ENCODE measurements at places on chromosomes 12 and 14.

DNA sequence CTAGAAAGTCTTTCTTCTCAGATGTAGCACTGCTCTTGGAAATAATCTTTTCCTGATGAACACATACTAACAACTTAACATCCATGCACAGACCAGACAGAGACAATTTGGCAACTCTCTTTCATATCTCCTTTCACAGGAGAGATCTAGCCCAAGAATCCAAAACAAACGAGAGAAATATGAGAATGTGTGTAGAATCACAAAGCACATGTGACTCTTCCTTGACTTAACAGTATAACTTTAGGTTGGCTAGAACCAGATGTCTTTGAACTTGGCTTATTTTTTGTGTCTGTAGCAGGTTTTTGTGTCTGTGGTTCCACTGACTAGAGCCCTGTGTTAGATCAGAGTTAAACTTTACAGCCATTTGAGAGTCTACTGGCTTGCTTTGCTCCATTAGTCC lies 114.2 kb downstream of the STXBP6 start:
- DNase-seq, result no peak

GRCh38 chr14:100709289-100710284 lies 17.1 kb upstream of the DLK1 start:
- no peak for DNase-seq

GRCh38 chr12:9761419-9761781 lies 699 bp upstream of the CD69 start:
- DNase-seq, result no peak

DNA sequence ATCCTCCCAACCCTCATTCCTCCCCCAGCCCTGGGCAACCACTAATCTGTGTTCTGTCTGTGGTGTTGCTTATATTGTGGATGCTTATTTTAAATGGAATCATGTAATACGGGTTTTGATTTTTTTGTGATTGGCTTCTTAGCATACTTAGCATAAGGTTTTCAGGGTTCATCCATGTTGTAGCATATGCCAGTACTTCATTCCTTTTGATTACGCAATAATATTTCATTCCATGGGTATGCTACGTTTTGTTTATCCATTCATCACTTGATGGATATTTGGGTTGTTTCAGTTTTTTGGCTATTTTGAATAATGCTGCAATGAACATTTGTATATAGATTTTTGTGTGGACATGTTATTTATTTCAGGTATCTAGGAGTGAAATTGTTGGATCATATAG lies 82.9 kb downstream of the TSPAN9 start:
- DNase-seq, result no peak

DNA sequence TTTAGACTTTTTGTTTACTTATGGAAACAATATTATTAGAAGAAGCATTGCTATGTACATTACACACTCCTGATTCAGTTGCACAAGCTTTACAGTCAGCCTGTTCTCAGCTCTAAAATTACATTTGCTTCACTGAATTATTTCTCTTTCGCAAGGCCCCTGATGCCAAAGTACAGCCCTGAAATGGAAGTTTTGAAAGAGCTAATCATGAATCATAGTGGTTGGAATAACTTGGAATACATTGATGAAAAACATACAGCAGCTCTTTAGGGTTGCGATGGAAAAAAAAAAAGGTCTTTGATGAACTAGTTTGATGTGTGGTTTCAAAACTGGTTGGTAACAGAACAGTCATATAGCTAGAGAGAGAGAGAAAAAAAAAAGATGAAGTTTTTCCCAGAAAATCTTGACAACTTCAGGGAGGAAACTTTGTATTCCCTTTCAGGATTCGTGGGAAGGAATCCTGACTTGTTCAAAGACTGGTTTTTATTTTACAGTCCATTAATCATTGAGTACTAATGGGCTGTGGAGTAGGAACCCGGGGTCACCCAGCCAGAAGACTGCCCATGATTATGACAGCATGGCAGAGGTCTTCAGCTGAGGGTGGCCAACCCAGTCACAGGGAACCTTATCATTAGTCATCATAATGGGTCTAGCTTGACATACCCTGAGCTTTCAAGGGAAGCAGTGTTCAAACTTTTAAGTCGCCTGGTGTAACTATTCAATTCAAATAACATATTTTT lies 460.1 kb downstream of the NAV3 start:
- DNase-seq, result peak; percentile 58

GRCh38 chr12:31591380-31591901 lies 505 bp upstream of the DENND5B start:
- no peak for DNase-seq

GRCh38 chr12:95532851-95533250 lies 18.4 kb downstream of the USP44 start:
- DNase-seq, result no peak

- DNase-seq, result peak; percentile 68
These were observed 26.8 kb downstream of the EMP1 start for GRCh38 chr12:13223179-13223804.

- DNase-seq, result no peak
These were observed 80.2 kb upstream of the SLC38A2 start for GRCh38 chr12:46452776-46453175.

DNA sequence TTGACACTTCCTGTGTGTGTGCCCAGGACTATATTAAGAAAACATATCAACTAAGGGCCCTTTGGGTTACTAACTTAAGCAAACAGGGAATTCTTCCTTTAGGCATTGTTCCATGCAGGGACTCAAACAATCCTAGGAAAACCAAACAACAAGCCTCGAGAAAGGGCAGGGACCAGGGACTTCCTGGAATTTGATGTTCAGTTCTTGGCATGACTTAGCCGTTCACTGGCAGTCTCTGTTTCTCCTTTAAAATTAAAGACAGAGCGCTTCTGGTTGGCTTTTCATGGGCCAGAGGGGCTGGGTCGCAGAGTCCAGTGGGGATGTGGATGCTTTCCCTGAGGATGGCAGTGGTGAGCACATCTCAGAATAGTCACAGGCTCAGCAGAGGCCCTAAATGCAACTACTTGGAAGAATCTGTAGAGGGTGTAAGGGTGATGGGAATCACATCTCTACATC lies 35.2 kb downstream of the RNFT2 start:
- DNase-seq, result no peak

- DNase-seq, result no peak
These were observed 175.9 kb upstream of the RBM19 start for GRCh38 chr12:114141921-114142564.

DNA sequence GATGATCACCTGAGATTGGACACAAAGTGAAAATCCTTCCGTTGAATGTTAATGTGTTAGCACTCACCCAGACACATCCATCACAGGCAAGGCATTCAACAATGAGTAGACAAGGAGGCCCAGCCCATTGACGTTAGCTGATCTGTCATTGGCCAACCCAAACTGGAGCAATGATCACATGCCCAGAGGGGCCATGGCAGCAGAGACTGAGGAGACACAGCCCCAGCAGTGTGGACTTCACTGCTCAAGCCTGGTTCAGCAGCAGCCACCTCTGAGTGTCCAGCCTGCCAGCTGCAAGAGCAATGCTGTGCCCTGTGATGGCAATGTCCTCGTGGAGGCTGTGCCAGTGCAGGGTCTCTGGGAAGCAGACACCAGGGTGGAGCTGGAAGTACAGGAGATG lies 622.2 kb downstream of the AACS start:
- no peak for DNase-seq

- no peak for DNase-seq
These were observed 38.3 kb downstream of the FNTB start for GRCh38 chr14:65024957-65025356.

DNA sequence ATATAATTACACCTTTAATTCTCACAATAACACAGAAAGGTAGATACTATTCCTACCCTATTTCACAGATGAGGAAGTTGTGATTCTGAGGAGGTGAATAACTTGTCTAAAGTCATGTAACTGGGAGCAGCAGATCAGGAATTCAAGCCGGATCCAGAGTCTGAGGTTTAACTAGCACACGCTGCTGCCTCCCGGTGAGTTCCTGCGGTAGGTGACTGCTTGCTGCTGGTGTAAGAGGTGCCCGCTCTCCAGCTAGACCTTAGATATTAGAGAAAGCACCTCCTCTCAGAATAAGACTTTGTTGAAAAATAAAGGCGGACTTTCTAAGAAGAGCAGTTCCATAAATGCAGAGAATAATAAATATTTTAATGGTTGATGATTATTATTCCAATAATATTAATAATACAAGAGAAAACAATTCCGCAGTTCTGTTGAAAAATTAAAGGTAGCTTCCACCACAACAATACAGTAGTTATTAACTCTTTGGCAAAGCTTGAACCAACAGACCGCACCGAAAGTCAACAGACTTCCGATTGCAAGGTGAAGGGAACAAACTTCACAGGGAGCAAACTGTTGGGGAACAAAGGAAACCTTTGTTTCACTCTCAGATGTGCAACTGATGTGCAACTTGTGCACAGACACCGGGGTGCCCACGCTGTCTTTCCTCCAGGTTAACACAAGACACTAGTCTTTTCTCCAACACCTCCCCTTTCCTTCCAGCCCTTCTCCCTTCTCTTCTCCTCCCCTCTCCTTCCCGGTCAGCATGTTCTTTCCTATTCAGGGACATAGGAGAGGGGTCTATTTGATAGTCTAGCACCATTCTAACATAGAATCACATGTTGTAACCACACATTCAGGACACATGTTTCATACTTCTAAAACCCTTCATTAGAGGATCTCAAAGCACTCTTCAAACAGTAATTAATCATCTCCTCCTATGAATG lies 73.2 kb upstream of the EGLN3 start:
- no peak for DNase-seq

DNA sequence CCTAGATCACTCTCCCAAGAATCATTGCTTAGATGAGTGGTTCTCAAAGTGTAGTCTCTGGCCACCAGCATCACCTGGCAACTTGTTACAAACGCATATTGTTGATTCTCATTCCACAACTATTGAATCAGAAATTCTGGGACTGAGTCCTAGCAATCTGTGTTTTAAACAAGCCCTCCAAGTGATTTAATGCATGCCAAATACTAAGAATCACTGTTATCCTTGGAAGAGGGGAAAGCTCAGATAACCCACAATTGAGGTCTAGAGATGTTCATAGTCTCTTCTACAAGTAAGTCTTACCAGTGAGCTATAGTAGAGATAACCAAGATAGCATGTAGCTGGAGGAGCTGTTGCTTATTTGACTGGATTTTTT lies 666.6 kb downstream of the DIO2 start:
- peak; percentile 30 for DNase-seq

- DNase-seq, result no peak
These were observed 23.0 kb upstream of the ACTN1 start for GRCh38 chr14:69002069-69002468.

GRCh38 chr12:108833757-108834472 lies 23.5 kb downstream of the SSH1 start:
- peak; percentile 75 for DNase-seq

- peak; percentile 54 for DNase-seq
These were observed 79.3 kb downstream of the ARF6 start for GRCh38 chr14:49972131-49972671.

- DNase-seq, result no peak
These were observed 106.9 kb upstream of the OR4E1 start for GRCh38 chr14:21780429-21781084.

DNA sequence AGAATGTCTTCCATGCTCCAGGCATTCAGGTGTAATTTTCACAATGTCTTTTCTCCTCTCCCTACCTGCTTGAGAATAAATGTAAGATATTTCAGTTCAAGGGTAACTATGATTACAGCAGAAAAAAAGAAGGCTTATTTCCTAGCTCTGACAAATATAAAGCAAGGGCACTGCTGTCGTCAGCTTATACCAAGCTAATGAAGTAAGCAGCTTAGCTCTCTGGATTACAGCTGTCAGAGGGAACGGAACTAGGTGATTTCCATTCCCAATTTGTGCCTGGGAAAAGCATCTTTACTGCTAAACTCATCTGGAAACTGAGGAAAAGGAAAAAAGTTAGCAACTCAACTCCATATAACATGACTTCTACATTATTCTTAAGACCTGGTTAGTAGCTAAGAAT lies 56.5 kb downstream of the ZFYVE26 start:
- DNase-seq, result no peak

- DNase-seq, result no peak
These were observed 85.1 kb downstream of the ACACB start for GRCh38 chr12:109201496-109201885.

DNA sequence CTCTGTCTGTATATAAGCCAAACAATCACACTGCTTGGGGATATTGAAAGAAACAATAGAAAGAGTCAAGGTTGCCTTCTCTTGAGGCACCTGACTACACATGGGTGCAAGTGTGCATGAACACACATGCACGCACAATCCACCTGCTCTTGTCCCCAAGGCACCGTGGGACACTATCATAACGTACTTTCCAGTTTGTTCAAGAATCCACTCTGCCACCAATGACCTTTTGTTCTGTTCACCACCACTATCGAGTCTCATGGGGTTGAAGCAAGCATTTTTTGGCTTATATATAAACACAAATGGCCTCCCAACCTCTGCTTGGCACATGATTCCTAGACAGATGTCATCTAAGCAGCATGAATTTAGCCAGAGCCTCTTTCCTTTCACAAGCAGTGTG lies 365.4 kb downstream of the EMP1 start:
- DNase-seq, result no peak

GRCh38 chr12:124388679-124389137 lies 93.8 kb downstream of the RFLNA start:
- DNase-seq, result peak; percentile 71

DNA sequence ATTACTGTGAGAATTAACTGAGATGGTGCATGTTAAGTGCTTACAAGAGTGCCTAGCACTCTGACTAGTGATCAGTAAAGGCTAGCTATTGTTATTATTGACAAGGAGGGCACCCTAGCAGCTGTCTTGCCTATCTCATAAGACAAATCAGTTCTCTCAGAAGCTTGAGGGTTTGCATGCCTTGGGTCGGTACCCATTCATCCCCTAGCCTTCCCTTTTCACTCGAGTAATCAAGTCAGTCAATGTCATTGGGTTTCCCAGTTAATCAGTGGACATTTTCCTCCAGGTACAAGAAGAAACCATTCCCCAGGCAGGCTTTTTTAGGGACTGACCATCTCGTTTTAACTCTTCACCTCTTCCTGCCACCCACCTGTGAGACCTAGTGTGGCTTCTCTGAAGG lies 10.4 kb upstream of the TFCP2 start:
- DNase-seq, result no peak

DNA sequence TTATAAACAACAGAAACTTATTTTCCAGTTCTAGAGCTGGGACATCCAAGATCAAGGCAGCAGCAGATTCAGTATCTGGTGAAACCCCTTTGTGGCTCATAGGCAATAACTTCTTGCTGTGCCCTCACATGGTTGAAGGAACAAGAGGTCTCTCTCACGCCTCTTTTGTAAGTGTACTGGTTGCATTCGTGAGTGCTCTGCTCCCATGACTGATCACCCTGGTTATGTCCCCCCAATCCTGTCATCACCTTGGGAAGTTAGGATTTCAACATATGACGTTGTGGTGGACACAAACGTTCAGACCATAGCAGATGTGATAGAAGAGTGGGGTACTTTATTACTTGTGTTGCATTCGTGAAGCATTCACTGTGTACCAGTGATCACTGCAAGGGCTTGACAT lies 184.0 kb downstream of the SRGAP1 start:
- no peak for DNase-seq

Measured in MG63 (cell line).